ENCODE measurements at places on chromosomes 6 and 20. TPM values are rescaled to one million over a fixed set of nuclear protein-coding genes. Genes with fewer than 3 reads are reported as not detected.

DNA sequence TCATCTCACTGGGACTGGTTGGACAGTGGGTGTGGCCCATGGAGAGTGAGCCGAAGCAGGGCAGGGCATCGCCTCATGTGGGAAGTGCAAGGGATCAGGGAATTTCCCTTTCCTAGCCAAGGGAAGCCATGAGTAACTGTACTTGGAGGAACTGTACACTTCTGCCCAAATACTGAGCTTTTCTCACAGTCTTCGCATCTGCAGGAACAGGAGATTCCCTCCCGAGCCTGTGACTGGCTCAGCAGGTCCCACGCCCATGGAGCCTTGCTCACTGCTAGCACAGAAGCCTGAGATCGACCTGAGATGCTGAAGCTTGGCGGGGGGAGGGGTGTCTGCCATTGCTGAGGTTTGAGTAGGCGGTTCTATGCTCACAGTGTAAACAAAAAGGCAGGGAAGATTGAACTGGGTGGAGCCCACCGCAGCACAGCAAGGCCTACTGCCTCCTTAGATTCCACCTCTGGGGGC is 10.4 kb upstream of the CALHM5 start:
- no peak for DNase-seq

Gene C4B
- 113 TPM for total RNA-seq

DNA sequence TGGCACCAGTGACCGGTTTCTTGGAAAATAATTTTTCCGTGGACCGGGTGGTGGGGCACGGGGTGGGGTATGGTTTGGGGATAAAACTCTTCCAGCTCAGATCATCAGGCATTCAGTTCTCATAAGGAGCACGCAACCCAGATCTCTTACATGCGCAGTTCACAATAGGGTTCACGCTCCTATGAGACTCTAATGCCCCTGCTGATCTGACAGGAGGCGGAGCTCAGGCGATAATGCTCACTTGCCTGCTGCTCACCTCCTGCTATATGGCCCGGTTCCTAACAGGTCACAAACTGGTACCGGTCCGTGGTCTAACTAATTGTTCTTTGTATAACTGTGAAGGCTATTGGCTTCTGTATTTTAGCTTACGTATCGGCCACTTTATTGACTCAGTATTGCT is 51.7 kb downstream of the VSTM2L start:
- DNase-seq, result no peak

Gene MCHR2
- 0.11 TPM for total RNA-seq

- DNase-seq, result no peak
These were observed 8.2 kb upstream of the SNX9 start for GRCh38 chr6:157814883-157815282.

Gene SIRPB1
- total RNA-seq, result 0.69 TPM

DNA sequence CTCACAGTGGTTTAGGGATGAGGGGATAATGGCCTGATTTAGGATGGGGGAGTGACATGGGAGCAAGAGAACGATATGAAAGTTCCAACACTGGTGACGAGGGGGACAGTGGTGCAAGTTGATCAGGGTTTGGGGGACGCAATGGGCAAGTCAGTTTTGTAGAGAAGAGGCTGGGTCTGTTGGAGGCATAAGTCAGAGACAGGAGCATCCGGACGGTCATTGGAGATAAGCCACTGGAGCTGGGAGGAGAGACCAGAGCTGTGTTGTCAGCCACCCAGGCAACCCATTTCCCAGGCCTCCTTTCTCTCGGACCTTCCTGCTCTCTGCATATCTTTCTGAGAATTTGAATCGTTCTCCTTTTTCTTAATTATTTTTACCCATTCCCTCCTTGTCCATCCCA is 9.5 kb downstream of the DNPH1 start:
- no peak for DNase-seq

Gene IPCEF1
- total RNA-seq, result 9.4 TPM

GRCh38 chr6:2763876-2764540 is 1.2 kb upstream of the WRNIP1 start:
- no peak for DNase-seq

DNA sequence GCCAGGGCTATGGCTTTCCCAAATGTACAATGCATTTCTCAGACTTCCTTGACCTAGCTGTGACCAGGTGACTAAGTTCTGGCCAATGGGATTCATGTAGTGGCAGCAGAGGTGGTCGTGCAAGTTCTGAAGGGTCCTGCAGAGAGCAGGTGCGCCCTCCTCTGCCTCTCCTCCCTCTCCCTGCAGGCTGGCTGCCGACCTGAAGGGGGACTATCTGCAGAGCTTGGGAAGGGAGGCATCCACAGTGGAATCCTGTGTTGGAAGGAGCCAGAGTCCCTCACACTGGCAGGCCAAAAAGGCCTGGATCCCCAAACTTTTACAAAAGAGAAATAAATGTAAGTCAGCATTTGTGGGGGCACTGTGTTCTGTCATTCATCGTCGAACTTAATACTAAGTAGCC is 66.6 kb downstream of the CDH26 start:
- DNase-seq, result no peak

GRCh38 chr6:161832622-161833021 is 558.8 kb upstream of the AGPAT4 start:
- DNase-seq, result no peak

DNA sequence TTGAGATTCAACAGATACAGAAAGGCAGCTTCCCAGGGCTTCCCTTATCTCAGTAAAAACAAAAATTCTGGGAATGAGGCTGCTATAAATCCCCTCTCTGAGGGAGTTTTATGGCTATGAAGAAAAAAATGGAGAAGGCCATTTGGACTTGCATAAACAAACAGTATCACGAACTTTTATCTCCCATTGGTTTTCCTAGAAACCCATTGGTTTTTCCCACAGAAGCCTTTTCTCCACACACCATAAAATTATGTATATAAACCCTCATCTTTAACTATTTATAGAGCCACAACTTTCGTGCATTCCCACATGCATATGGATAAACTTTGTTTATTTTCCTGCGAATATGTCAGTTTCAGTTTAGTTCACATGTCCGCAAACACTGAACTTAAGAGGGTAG is 36.2 kb upstream of the BTBD3 start:
- DNase-seq, result no peak

- DNase-seq, result no peak
These were observed 47.9 kb downstream of the BLTP3A start for GRCh38 chr6:34839666-34840352.

GRCh38 chr20:38728191-38728781 is 4.0 kb downstream of the SLC32A1 start:
- DNase-seq, result no peak

DNA sequence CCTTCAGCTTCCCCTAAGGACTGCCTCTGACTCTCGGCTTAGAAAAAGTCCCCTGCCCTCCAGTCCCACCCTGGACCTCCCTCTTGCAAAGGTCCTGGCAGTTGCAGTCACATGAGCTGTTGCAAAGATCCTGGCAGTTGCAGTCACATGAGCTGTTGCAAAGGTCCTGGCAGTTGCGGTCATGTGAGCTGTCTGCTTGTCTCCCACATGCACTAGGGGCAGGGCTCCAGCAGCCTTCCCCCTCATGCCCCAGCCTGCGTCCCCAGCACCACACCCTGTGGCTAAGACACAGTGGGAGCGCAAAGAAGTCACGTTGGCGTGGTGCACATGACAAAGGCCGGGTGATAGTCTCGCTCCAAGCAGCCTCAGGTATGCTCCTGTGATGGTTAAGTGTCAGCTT is 82.9 kb downstream of the ZNF217 start:
- no peak for DNase-seq

GRCh38 chr6:155272353-155273232 is 8.8 kb downstream of the CLDN20 start:
- DNase-seq, result no peak

Gene ABHD16B
- total RNA-seq, result not detected

- no peak for DNase-seq
These were observed 108.6 kb upstream of the EYA4 start for GRCh38 chr6:133132466-133132971.

Gene PXDC1
- 21.5 TPM for total RNA-seq

DNA sequence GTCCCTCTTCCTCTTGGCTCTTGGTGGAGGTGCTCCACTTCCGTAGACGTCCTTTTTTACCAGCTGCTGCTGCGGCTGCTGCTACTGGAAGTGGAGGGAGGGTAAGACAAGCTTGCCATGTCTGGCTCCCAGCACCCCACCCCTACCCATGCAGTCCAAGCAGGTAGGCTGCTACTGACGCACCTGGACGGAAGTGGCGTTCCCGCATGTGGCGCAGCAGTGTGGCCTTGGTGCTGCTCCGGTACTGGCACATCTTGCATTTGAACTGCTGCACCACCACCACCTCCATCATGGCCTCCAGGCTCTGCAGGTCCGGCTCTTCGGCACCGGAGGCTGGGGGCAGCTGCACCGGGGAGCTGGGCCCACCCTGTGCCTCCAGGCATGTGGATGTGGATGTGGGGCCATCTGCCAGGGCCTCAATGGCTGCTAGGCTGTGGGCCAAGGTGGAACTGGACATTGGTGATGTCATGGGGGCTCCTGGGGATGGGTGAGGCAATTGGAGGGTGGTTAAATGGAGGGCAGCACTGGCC is 4.4 kb downstream of the ZNF335 start:
- DNase-seq, result no peak

Gene SNPH
- total RNA-seq, result 25.6 TPM

Gene NKX2-2
- total RNA-seq, result 6.6 TPM

DNA sequence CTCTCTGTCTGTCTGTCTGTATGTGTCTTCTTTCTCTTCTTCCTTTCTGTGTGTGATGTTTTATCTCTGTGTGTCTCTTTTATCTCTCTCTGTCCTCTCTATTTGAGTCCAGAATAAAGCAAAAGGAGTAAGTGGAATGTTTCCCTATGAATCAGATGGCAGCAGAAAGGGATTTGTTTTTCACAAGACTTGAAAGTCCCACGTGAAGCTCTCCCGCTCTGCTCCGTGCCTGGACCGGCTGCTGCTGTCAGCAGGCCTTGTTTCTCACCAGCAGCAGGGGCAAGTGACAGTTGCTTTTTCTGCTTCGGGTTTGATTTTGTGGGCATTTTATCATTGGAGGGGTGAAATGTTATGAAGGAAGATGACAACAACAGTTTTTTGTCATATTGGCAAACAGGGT is 212.7 kb downstream of the PACRG start:
- no peak for DNase-seq

GRCh38 chr6:113699239-113699638 is 157.9 kb upstream of the MARCKS start:
- DNase-seq, result no peak

- no peak for DNase-seq
These were observed 3.9 kb downstream of the SRC start for GRCh38 chr20:37349517-37350491.

Gene KPNA5
- 45.3 TPM for total RNA-seq

DNA sequence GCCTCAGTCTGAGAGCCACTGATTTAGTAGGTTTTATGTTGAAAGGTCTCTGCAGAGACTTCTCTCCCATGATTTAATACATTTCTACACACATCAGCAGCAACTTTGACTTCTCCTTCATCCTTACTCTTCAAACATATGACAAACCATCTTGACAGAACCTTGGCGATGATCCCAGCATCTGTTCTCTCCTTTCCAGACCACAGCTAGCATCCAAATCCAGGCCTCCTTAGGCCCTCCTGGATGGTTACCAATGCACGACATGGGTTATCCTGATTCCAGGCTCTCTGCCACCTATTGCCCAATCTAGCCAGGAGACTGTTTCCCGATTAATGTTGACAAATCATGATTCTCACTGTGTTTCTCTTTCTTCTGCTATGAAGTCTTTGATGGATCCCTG is 16.8 kb downstream of the LAMA4 start:
- no peak for DNase-seq

Gene PRKN
- 7.9 TPM for total RNA-seq

GRCh38 chr20:19928328-19929011 is 88.7 kb upstream of the NAA20 start:
- no peak for DNase-seq

DNA sequence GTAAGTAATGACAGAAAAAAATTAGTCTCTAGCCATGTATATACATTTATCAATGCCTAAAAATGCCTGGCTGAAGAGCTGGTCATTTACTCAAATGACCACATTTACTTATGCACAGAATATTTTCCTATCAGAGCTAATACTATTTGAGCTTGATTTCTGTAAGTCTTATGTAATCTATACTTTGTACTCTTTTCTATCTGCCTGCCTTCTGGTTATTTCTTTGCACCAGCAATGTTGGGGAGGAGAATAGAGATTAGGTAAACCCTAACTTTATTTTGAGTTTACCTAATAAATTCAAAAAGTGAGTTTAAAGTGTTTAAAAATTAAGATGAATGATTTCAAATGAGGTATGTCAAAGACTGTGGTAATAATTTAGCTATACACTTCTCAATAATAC is 3.7 kb downstream of the CALHM5 start:
- no peak for DNase-seq

DNA sequence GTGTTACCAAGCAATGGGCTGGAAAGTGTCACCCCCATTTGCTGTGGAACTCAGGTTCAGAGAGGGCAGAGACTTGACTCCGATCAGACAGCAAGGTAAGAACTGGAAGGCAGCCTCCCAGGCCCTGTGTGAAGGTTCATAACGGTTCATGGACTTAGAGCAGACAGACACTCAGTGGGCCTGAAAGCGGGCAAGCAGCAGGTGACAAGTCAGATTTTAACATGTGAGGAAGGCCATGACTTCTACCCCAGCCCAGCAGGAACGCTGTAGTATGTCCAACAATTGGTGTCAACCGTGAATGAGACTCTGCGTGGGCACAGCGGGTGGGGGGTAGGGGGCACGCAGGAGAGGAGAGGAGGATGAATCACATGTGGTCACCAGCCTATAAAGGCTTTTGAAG is 217.6 kb upstream of the SNX9 start:
- DNase-seq, result no peak

- DNase-seq, result no peak
These were observed 83.6 kb downstream of the SIM1 start for GRCh38 chr6:100381111-100381510.

Gene BPIFB4
- total RNA-seq, result not detected

Gene ZNF165
- 0.99 TPM for total RNA-seq

- DNase-seq, result no peak
These were observed 185.1 kb downstream of the COL19A1 start for GRCh38 chr6:70051197-70052124.

Gene TMEM74B
- total RNA-seq, result 6.2 TPM

DNA sequence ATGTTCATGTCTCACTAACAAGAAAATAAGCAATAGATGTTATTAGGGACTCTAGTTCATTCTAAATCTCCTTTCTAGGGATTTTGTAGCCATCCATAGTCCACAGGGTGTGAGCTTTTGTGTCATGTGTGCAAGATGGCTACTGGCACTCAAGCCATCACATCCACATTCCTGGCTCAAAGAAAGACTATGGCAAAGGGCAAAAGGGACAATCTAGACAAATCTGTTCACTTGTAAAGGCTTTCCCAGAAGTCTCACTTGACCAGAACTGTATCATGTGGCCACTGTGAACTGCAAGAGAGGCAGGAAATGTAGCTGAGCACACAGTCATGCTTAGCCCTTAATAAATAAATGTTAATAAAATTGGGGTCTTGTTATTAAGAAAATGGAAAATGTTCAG is 212.6 kb upstream of the EXOC2 start:
- DNase-seq, result no peak

- DNase-seq, result no peak
These were observed 244.9 kb downstream of the HIVEP2 start for GRCh38 chr6:142700032-142700431.

Gene LY6G6C
- 0.17 TPM for total RNA-seq

Gene MDFI
- total RNA-seq, result 155 TPM

Data from spinal cord (tissue), 10 donors.